ENCODE measurements at places on chromosomes 13 and 19. TPM values are rescaled to one million over a fixed set of nuclear protein-coding genes. Genes with fewer than 3 reads are reported as not detected.

Gene SMIM44
- not detected for total RNA-seq

Gene LIM2
- not detected for total RNA-seq

Gene NTN5
- 1.2 TPM for total RNA-seq

Gene ZNF773
- 7.1 TPM for total RNA-seq

Gene CGB2
- total RNA-seq, result not detected

Gene SMAD9
- total RNA-seq, result 21.5 TPM
